ENCODE measurements at places on chromosomes 3 and 15.

- no peak for DNase-seq
Measured at GRCh38 chr3:42836150-42837123, 27.2 kb downstream of the ACKR2 start.

DNA sequence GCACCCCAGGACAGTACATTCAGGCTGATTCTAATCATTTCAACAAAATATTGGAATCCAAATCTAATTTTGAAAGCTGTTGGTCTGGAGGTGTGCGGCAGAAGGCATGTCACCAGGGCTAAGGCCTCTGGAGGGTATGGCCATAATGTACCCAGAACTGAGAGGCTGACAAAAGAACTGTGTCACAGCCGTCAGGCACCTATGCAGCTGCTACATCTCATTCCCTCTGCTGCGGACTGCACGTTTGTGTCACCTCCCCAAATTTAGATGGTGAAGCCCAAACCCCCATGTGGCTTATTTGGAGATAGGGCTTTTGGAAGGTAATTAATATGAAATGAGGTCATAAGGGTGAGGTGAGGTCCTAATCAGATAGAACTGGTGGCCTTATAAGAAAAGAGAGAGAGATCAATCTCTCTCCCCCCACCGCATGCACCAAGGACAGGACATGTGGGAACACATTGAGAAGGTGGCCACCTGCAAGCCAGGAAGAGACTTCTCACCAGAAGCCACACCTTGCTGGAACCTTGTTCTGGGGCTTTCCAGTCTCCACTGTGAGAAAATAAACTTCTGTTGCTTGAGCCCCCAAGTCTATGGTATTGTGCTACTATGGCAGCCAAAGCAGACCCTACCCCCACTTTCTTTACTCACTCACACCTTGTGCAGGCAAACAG is 22.8 kb downstream of the ADPGK start:
- no peak for DNase-seq

DNA sequence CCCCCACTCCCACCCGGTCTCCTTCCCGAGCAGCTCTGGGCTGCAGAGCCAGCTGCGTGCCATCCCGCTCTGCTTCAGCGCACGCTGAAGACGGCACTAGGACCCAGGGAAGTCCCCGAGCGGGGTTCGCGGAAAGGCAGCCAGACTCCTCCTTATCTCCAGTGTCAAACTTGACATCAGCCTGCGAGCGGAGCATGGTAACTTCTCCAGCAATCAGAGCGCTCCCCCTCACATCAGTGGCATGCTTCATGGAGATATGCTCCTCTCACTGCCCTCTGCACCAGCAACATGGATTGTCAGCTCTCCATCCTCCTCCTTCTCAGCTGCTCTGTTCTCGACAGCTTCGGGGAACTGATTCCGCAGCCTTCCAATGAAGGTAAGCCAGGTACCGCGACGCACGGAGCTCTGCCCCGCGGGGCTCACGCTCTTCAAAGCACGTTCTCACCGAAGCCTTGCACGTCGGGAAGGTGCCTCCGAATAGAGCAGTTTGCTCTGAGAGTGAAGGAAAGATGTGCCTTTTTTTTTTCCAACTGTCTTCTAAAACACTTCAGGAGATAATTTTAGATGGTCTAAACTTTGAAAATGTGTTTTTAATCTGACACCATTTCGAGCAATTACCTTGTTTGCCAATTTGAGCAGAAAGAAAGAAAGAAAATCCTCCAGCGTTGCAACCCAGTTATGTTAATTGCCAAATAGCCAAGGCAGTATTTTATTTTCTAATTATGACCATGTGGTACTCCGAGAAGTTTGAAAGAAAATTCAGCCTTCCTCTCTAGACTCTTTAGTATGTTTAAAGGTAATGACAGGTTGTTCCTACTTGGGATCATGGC is at the start of gene EPHA3:
Gene EPHA3, plus strand, starts transcription at position 161 of the 830 bp plus-strand sequence. Its CDS starts 128 bp downstream, at position 289.
- DNase-seq = no peak

- DNase-seq = no peak
Measured at GRCh38 chr3:17494117-17494809, 248.2 kb downstream of the TBC1D5 start.

DNA sequence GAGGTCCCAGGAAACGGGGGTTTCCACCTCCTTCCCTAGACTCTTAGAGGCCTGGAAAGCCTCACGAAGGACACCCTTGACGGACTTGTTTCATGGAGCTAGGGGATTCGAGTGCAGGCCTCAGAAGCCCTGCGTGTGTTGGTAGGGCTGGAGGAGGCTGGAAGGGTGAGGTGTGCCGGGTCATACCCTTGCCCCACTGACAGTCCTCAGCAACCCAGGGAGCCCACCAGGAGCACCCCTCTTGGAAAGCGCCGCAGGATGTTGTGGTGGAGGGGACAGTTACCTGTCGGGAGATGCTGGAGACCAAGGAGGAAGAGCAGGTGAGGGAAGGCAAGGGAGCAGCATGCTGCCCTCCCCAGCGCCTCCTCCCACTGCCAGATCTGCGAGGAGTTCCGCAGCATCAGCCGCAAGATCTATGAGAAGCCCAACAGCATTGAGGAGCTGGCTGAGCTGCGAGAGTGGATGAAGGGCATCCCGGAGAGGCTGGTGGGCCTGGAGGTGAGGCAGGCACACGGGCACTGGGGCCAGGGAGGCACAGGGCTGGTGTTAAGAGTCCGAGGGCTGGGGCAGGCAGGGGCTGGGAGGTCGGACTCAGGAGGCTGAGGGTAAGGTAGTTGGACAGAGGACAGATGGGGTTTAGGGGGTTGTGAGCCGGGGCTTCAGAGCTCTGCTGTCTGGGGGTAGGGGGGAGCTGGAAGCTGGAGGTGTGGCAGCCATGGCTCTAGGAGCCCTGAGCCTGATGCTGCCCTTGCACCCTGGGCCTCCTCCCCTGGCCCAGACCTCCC is 33.7 kb downstream of the DNAH1 start:
- no peak for DNase-seq

DNA sequence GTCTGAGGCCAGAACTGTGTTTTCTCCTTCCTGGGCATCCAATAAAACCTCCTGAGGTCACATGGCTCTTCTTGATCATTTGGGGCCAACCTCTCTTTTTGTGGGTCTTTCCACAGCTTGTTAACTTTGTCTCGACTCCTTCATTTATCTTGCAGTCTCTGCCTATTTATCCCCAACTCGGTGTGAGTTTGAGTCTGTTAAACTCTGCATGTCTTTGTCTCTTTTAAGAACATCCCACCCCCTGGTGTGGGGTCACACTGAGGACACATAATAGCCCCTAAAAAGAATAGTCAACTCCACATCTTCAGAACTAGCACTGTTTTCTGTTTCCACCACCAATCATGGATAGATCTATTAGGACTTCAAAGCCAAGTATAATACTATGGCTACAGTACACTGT is 187.2 kb downstream of the TLE3 start:
- no peak for DNase-seq

- DNase-seq = no peak
Measured at GRCh38 chr3:119338754-119339153, 44.6 kb downstream of the ARHGAP31 start.

- no peak for DNase-seq
Measured at GRCh38 chr3:186638259-186638658, 1.9 kb upstream of the FETUB start.

DNA sequence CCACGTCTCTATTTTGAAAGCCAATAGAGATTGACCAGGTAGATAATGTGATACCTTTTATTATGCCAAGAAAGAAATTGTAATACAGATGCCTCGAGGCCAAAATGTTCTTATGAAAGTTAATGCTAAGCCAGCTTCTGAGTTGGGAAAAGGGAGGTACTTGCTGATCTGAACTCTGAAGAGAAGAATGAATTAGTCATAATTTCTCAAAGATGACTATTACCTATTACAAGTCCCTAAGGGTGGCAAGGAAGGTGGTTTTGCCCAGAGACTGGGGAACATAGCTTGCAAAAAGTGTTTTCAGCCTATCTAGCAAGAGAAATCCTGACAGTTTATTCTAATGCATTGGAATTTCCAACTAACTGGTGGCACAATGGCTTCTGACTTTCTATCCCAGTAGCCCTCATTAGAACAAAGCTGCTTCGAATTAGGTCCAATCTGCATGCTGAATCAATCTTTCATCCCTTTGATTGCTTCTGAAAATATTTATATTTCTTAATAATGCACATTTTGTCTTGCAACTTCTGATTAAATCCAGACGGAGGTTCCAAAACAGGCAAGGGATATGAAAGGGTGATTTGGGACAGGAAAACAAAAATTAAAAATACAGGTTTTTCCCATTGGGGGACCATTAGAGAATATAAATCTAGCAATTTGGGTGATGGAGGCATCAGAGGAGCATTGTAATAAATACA is 17.7 kb upstream of the NR2F2 start:
- DNase-seq = no peak

DNA sequence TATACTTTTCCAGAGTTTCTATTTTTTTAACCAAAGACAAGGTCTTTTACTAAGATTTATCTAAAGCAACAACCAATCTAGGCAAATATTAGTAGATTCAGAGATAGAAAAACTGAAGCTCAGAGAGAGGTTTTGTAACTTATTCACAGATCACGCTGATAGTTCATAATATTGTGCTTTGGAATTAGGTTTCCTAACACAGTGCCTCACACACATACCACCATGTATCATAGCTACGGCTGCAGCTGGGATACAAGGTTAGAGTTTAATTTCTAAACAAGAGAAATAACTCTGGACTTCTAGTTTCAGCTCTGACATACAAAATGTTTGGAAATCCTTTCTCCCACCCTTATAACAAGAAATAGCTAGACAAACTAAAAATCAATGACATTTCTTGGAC is 565.7 kb downstream of the PYDC2 start:
- no peak for DNase-seq

GRCh38 chr3:100108464-100109079 is 5.7 kb downstream of the FILIP1L start:
- no peak for DNase-seq

- DNase-seq = no peak
Measured at GRCh38 chr3:125200731-125201139, 11.8 kb downstream of the SLC12A8 start.

DNA sequence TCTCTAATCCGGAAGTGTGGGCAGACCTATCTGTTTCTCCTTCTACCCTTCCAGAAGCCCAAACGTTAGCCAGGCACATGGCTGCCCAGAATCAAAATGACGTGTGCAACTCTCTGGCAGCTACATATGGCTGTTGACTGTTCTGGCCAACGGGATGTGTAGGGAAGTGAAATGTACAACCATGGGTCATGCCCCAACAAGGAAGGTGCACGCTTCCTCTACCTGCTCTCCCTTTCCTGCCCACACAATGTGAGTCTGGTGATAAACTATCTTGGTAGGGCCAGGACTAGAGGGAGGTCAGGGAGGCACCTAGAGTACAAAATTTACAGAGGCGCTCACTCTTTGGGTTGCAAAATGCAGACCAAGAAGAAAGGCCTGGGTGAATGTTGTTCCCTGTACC is 495.9 kb upstream of the PROK2 start:
- DNase-seq = no peak

DNA sequence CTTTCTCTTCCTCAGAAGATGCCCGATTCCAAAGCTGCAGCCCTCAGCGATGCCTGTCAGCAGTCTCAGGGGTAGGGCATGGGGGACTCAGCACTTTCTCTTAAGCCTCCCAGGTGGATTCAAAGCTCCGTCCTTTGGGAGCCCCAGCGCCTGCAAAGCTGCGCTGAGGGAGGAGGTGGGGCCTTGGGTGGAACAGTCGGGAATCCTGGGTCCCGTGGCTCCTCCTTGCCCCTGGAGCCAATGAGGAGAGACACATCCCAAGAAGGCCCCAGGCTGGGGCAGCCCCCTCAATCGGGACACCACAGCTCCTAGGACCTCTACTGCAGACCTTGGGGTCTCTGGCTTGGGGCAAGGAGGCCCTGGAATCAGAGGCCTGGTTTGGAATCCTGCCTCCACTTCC is 227.5 kb upstream of the IGF1R start:
- no peak for DNase-seq

- DNase-seq = no peak
Measured at GRCh38 chr15:57921371-57921770, 144.1 kb downstream of the ALDH1A2 start.

GRCh38 chr15:61003437-61004218 is 225.5 kb downstream of the RORA start:
- no peak for DNase-seq

- no peak for DNase-seq
Measured at GRCh38 chr3:46950650-46951241, 25.8 kb downstream of the CCDC12 start.

- no peak for DNase-seq
Measured at GRCh38 chr3:23913873-23914743, 2.7 kb downstream of the NKIRAS1 start.

GRCh38 chr3:155876037-155876436 is 5.6 kb downstream of the GMPS start:
- no peak for DNase-seq

DNA sequence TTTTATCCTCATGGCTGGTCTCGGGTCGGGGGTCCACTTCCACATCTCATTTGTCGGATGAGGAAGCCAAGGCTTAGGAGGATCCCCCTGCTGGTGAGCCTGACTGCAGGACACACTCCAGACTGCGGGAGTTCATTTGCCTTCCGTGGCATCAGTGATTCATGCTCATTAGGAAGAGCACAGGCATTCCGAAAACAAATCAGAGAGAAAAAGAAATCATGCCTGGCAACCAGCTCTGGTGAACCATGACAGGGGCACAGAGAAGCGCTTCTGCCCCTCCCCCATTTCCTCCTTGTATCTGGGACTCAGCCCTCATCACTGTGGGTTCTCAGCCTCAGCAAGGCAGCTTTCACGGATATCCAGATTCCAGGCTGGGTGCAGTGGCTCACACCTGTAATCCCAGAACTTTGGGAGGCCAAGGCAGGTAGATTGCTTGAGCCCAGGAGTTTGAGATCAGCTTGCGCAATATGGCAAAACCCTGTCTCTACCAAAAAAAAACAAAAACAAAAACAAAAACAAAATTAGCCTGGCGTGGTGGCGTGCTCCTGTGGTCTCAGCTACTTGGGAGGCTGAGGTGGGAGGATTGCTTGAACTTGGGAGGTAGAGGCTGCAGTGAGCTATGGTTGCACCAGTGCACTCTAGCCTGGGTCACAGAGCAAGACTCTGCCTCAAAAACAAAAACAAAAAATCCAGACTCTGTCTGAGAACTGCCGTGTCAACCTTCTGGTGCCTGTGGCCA is 28.4 kb downstream of the IRAK2 start:
- peak; percentile 44 for DNase-seq

DNA sequence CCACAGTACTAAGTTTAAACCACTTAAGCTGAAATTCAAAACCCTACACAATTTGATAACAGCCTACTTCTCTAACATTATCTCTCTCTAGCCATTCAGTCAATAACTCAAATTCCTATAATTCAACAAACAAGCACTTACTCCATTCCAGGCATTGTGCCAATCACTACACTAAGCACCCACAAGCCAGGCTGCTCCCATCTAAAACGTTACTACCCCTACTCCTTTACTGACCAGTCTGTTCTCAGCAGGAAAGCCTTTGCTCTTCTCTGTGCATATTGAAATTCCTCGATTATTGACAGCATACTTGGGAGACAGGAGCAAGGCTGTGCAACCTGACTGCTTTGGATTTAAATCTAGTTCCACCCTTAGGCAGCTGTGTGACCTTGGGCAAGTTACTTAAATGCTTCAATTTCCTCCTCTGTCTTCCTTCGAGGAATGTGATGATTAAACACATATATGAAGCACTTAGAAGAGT is 177.2 kb upstream of the THBS1 start:
- no peak for DNase-seq

- DNase-seq = no peak
Measured at GRCh38 chr3:180306691-180307090, 270.0 kb upstream of the PEX5L start.
